ENCODE measurements at places on chromosomes 1 and 21. TPM values are rescaled to one million over a fixed set of nuclear protein-coding genes. Genes with fewer than 3 reads are reported as not detected.

DNA sequence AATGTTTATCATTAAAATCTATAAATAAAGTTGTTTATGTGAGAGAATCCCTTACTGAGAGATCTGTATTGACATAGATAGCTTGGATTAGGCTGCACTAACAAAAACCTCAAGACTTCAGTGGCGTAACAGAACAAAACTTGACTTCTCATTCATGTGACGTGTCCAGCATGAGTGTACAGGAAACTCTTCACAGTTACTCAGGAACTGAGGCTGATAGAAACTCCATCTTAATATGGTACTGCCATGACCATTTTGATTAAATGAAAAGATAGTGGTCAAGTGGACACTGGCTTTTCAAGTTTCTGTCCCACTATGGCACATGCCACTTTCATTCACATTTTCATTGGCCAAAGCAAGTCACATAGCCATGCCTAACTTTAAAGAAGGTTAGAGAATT is 3.7 kb downstream of the ST3GAL3 start:
- DNase-seq, result no peak

- DNase-seq, result no peak
Observed at GRCh38 chr1:55916481-55916880, 662.9 kb downstream of the PLPP3 start.

Gene WNT3A
- total RNA-seq, result 0.45 TPM

Gene GPR25
- not detected for total RNA-seq

DNA sequence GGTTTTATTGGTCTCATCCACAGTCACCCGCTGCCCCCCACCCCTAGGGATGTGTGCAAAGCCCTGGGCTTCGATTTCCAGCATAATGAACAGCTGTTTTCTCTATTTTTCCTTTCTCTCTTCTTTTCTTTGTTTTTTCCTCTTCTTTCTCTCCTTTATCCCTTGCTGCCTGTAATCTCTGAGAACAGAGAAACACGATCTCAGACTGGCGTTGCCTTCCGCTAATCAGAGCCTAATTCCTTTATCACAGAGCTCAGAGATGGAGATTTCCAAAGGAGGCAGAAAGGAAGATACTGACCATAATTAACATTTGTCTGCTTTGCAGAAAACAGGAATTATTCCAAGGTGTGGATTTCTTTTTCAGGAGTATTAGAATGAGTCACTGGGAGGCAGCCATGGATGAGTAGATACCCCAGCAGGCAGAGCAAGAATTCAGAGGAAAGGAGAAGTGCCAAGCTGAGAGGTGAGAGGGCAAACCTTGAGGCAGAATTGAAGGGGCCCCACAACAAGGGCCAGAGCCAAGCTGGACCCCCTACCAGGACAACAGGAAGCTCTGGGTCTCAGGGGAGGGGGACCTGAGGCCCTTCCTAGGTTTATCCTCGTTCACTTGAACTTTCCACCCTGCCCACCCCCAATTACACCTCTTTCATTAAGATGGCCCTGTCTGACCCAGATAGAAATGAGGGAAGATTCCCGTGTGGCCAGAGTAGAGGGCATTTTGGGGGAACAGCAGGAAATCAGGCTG is 33.3 kb downstream of the MATN1 start:
- DNase-seq, result no peak

Gene WDR26
- 91.6 TPM for total RNA-seq

Gene LDLRAD1
- not detected for total RNA-seq

Gene UTS2
- not detected for total RNA-seq

Gene KCNK2
- total RNA-seq, result 21.9 TPM

Gene SRSF10
- total RNA-seq, result 157 TPM

DNA sequence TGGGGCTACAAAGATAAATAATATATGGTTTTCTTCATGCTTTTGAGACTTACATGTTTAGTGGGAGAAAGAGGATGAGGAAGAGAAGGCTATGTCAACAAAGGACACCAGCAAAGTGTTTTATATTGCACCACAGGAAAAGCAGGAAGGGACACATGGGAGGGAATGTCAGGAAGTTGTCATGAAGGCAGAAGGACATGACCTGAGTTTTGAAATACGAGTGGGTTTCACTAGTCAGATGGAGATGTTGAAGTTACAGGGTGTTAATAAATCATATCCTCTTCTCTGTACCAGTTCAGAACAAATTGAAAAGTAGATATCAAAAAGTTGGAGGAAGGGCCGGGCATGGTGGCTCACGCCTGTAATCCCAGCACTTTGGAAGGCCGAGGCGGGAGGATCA is 18.2 kb upstream of the AGO1 start:
- DNase-seq, result no peak

- DNase-seq, result no peak
Observed at GRCh38 chr1:22636353-22636752, at the start of gene C1QA. Gene C1QA (plus strand): TSS chr1:22636628. CDS start chr1:22637617, 989 bp downstream.

DNA sequence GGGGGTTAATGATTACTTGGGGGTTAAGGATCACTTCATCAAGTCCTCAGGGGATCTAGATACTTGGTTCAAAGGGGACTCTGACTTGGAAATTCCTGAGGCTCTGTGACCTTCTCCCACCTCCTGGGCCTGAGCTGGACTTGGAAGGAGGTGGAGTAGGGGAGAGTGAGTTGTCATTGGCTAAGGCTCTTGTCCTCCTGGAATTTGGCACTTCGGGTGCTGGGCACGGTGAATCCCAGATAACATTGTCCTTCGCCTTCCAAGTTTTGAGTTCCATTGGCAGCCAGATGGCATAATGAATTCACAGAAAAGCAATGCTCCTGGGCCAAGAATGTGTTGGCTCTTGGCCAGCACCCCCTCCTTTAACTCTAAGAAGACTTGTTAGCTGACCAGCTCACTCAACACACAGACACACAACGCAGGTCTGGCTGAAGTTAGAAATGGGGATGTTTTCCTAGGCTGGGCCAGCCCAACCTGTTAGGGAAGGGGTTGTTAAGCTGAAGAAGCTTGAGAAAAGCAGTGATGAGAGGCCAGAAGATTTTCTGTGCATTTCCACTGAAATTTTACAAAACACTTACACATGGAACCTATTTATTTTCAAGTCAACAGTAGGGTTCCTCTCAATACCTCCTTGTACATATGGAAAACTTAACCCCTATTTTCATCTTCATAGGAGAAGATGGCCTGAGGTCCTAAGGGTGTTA is 29.7 kb downstream of the SLC26A9 start:
- DNase-seq, result peak; percentile 62

GRCh38 chr1:113133038-113133437 is 60.0 kb downstream of the LRIG2 start:
- no peak for DNase-seq

GRCh38 chr1:183385340-183386144 is 32.6 kb downstream of the NMNAT2 start:
- DNase-seq, result no peak

Gene FAM229A
- total RNA-seq, result 3.2 TPM

- DNase-seq, result no peak
Observed at GRCh38 chr1:219927298-219927955, 930 bp downstream of the SLC30A10 start.

Gene PLA2G2C
- total RNA-seq, result not detected

Gene SHISAL2A
- not detected for total RNA-seq

- no peak for DNase-seq
Observed at GRCh38 chr1:234690872-234691271, 80.9 kb upstream of the IRF2BP2 start.

DNA sequence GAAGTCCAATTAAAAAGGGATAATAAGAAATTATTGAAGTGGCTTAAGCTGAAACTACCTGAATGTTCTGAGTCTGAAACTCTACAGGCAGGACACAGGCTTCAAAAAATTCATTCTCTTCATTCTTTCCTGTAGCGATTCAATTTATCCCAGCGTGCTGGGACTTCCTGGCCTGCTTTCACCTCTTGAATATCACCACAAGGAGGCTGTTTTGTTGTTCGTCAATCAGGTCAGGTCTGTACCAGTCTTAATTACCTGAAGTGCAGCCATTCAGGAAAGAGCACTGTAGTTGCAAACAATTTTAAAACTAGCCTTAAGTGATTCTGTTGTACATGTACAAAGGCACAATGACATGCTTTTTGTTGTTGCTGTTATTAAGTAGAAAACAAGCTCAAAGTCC is 38.4 kb downstream of the FYB2 start:
- no peak for DNase-seq

- no peak for DNase-seq
Observed at GRCh38 chr1:201562257-201562656, 23.3 kb downstream of the NAV1 start.

Gene COA7
- total RNA-seq, result 14.6 TPM

- no peak for DNase-seq
Observed at GRCh38 chr1:16978567-16979474, 1.6 kb downstream of the MFAP2 start.

GRCh38 chr1:94734963-94735901 is 84.9 kb upstream of the SLC44A3 start:
- no peak for DNase-seq

DNA sequence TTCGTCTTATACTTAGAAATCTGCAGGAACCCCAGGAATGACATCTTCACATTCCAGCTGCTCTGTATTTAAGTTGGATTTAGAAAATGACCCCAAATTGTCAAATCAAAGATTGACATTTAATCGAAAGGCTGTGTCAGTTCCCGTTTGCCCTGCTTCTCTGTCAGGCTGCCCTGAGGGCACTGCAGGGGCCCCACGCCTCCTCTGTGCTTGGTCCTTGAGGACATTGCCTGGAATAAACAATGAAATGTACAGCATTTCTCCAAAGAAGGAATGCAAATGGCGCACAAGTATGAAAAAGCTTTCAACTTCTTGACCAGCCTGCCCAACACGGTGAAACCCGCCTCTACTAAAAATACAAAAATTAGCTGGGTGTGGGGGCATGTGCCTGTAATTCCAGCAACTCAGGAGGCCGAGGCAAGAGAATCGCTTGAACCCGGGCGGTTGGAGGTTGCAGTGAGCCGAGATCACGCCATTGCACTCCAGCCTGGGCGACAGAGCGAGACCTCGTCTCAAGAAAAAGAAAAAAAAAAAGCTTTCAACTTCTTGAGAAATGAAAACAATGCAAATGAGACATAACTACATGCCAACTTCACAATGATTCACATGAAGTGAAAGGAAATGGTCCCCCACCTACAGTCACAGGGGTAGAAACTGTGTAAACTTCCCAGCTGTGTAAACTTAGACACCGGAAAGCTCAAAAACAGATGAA is 3.0 kb downstream of the TMPRSS3 start:
- DNase-seq, result no peak

Gene SPATA17
- 3.7 TPM for total RNA-seq

Gene PLA2G4A
- 3.3 TPM for total RNA-seq

DNA sequence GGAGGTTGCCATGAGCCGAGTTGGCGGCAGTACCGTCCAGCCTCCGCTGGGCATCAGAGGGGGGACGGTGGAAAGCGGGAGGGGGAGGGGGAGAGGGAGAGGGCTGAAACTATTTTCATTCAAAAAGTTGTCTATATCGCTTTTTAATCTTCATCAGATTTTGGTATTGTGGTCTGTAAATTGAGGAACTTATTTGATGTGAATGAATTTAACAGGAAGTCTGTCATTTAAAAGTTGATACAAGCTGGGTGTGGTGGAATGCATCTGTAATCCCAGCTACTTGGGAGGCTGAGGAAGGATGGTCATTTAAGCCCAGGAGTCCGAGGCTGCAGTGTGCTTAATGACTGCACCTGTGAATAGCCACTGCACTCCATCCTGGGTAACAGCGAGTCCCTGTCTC is 3.0 kb upstream of the EPHX4 start:
- DNase-seq, result no peak

GRCh38 chr1:101284021-101284420 is 47.2 kb downstream of the S1PR1 start:
- DNase-seq, result no peak

GRCh38 chr21:46674430-46675007 is 39.0 kb downstream of the PRMT2 start:
- no peak for DNase-seq

Gene TRABD2B
- total RNA-seq, result 0.36 TPM

- DNase-seq, result no peak
Observed at GRCh38 chr1:15029786-15030185, 123.8 kb upstream of the TMEM51 start.

Gene CAPN8
- not detected for total RNA-seq

Gene IL24
- not detected for total RNA-seq
